ENCODE measurements at places on chromosomes 7 and 10.

DNA sequence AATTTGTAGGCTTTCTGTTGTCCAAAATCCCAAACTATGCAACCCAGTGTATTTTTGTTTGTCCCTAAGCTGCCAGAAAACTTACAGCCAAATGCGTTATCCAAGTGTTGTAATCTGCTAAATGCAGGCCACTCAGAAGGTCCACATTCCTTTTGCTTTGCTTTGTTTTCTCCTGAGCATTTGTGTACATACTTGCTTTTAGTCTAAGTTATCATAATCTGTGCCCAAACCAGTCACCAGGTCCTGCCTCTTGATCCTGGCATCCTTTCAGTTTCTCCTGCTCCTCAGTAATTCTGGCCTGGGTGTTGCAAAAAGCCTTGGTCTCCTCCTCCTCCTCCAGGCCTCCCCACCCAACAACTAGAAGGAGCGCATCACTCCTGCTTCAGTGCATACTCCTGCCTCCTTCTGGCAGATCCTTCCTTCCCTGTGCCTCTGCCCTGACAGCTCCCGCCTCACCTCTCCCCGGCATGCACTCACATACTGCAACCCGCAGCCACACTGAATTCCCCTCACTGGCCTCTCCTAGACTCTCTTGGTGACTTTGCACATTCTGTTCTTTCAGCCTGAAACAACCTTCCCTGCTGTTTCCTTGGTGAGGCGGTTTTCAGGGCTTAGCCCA lies 2.3 kb downstream of the DENND2A start:
- no peak for DNase-seq

GRCh38 chr10:99534939-99535763 lies 2.4 kb downstream of the NKX2-3 start:
- no peak for DNase-seq

DNA sequence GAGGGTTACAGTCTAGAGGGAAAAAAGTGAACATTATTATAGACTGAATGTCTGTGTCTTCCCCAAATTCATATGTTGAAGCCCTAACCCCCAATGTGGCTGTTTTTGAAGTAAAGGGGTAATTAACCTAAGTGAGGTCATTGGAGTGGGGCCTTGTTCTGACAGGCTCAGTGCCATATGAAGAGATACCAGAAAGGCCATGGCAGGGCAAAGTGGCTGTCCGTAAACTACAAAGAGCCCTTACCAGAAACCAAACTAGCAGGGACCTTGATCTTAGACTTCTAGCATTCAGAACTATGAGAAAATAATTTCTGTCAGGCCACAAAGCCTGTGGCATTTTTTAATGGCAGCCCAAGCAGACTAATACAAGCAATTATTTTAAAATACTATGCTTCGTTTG lies 8.7 kb downstream of the TMEM209 start:
- no peak for DNase-seq

GRCh38 chr10:52343439-52343838 lies 29.4 kb downstream of the DKK1 start:
- DNase-seq: no peak

DNA sequence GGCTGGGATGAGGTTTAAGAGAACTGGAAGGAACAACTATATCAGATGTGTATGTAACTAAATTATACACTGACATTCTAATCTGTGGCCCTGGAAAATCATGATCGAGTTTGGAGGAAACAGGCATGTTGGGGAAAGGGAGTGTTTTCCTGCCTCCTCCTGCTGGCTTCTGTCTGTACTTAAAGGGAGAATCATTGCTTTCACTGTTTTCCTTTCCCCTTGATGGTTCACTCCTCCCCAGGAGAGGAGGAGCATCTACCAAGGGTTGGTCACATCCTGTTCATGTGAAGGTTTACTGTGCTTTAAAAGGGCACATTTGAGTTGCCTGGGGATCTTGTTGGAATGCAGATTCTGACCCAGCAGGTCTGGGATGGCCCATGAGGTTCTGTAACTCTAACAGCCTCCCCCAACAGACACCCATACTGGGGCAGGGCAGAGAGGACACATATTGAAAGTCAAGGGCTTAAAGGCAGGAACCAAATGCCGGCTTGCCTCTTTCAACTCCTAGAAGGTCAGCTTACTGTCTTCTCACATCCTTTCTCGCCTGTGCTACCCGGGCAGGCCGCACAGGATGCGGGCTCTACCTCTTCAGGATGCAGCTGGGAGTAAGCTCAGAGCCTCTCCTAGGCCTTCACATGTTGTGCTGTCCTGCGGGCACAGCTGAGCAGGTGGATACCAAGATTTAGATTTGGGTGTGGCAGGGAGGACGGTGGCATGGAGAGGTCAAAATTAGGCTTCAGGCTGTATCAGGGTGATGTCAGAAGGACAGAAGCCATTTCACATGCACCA lies 694.8 kb downstream of the KCNMA1 start:
- no peak for DNase-seq

DNA sequence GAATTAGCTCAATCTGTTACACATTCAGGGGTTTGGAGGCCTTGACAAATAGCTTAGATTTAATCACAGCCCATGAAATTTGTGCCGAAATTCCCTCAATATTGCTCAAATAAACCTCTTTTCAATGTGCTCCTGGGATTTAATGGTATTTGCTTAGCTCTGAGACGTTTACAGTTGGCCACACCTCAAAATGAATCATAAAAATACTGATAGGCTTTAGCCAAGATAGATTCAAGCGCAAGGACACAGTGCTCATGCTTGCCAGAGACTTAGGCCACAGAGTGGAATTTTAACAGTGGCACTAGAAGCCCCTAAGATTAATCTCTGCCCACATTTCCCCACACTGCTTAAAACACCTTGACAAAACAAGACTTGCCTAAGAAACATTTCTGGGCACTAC lies 2.3 kb upstream of the SEMA3C start:
- no peak for DNase-seq

GRCh38 chr7:69256634-69257081 lies 341.6 kb upstream of the AUTS2 start:
- DNase-seq: no peak

GRCh38 chr10:88536437-88536836 lies 46.7 kb downstream of the RNLS start:
- no peak for DNase-seq

DNA sequence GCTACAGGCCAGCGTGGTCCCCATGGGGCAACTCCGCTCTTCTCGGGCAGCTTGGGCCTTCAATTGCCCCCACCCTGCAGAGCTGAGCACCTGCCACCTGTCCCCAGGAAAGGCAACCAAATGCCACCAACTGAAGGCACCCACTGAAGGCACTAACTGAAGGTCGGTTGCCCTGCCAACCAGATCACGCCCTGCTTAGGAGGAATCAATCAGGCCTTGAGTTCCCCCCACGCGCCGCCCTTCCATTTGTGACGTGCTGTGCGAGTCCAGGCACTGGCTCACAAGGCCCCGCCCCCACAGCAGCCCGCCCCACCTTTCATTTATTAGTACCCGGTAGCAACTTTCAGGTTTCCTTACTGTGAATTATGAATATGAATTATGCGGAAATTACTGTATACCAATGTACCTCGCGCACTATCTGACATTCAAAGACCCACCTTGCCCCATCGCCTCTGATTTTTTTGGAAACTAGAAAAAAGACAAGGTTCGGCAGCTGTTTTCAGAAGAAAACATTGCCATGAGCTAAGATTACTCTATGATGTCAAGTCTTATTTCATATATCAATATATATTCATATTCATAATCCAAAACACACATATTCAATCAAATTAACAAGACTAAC lies 83.6 kb upstream of the ABI1 start:
- DNase-seq: no peak

GRCh38 chr7:2820508-2820934 lies 23.6 kb downstream of the GNA12 start:
- no peak for DNase-seq

- DNase-seq: no peak
Measured at GRCh38 chr7:75854233-75854632, 24.6 kb upstream of the RHBDD2 start.

DNA sequence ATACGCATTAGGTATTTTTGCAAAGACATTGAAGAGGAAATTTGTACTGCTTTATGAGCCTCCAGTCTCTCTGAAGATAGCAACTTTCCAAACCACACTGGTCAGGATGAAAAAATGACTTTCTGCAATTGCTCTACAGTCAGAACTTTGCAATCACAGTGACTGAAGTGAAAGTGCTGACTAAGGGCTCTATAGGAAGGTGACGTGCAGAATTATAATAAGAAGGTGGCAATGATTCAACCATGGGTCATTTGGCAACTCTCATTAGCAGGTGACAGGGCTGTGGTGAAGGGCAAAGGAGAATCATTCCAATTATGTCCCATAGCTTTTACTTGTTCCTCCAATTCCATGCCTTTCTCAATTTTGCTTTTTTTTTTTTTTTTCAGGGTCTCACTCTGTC lies 311.0 kb downstream of the ANKRD30A start:
- no peak for DNase-seq

DNA sequence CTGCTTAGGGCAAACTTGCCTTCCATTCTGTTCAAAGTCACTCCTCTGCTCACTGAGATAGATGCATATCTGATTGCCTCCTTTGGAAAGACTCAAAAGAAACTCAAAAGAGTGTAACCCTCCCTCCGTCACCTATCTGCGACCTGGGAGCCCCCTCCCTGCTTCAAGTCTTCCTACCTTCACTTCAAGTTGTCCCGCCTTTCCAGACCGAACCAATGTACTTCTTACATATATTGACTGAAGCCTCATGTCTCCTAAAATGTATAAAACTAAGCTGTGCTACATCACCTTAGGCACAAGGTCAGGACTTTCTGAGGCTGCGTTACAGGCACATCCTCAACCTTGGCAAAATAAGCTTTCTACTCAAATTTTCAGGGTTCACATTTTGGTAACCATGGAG lies 77.4 kb upstream of the C1GALT1 start:
- DNase-seq: no peak

DNA sequence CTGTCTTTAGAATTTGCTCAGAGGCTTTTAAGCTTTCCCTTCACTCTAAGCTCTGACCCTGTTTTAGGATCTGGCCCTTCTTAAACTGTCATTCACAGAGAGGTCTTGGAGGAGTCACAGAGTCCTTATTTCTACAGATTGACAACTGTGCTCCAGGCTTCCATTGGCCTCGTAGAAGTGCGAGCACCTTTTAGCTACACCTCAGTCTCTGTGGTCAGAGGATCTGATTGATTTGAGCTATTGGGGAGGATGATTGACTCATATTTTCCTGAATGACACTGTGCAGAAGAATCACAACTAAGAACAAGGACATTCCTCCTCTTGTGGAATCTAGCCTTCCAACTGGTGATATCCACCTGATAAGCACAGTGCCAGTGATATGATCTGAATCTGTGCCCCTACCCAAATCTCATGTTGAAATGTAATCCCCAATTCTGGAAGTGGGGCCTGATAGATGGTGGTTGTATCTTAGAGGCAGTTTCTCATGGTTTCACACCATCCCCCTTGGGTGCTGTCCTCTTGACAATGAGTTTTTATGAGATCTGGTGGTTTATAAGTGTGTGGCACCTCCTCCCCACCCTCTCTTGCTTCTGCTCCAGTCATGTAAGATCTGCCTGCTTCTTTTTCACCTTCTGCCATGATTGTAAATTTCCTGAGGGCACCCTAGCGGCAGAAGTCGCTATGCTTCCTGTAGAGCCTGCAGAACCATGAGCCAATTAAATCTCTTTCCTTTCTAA lies 3.2 kb downstream of the CYP3A7 start:
- DNase-seq: no peak

DNA sequence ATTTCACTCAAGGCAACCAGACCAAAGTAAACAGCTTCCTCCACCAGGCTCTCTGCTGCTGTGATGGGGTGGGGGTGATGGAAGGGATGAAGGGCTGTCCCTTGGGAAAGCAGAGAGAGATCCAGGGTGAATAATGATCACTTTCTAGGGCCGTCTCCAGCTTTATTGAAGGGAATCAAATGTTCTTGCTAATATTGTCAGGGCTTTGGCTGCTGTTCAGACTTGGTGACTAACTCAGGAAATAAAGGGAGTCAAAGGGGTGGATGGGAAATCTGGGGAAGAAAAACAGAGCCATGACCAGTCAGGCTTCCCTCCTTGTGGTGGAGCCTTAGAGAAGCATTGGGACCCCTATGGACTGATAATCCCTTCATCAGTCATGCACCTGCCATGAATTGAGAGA lies 196.2 kb upstream of the AGK start:
- DNase-seq: no peak

DNA sequence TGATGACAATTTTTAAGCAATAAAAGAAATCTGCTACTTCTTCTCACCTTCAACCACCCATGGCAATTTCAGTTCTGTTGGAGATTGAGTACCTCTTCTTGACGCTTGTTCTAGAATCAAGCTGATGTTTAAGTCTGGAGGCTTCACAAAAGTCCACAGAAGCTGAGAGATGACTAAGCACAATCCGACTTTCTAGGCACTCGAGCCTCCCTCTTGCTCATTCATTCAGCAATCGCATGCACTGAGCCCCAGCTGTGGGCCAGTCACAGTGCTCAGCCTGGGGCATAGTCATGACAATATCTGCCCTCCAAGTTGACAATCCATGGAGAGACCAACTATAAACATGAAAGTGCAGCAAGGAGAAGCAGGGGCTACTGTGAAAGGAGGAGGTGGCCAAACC lies 103.2 kb downstream of the IPMK start:
- no peak for DNase-seq

DNA sequence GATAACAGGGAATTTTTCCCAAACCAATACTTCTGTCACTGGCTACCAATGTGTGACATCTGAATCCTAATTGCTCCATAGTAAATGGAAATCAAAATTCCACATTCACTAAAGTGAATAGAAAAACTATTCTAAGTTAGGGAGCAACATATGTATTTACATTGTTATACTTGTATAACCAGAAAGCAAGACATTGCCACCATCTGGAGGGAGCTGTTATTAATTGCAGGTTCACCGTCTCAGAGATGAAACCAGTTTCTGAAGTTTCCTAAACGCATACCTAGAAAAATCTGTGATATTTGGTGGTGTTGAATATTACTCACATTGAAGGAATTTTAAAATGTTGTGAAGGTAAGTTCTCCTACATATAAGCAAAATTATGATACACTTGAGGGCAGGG lies 390.1 kb downstream of the NXPH1 start:
- DNase-seq: no peak

DNA sequence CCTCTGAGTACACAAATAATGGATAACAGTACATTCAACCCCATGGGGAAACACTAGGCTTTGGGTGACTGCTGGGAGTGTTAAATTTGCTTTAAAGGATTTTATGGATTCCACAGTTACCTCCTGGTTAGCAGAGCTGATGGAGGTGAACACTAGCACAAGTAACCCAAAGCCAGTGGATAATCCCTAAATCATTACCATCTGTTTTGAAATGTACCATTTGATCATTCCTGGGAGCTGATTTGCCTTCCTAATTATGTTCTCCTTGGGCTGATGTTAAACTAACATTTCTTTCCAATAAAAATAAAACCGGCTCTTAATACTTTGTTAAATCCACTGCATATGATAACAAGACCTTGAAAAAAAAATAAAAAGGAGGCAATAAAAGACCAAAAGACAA lies 493.9 kb downstream of the PLXNA4 start:
- no peak for DNase-seq

DNA sequence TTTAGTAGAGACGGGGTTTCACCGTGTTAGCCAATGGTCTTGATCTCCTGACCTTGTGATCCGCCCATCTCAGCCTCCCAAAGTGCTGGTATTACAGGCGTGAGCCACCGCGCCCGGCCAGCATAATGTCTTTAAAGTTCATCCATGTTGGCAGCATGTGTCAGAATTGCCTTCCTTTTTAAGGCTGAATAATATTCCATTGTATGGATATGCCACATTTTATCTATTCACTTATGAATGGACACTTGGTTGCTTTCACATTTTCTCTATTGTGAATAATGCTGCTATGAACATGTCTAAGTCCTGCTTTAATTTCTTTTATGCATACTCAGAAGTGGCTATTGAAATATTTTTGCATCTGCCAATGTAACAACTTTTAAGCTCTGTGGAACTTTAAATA lies 754.0 kb upstream of the GALNT17 start:
- no peak for DNase-seq
